OCI-M1 (cell line): ENCODE measurements at places on chromosomes 2 and 18.

DNA sequence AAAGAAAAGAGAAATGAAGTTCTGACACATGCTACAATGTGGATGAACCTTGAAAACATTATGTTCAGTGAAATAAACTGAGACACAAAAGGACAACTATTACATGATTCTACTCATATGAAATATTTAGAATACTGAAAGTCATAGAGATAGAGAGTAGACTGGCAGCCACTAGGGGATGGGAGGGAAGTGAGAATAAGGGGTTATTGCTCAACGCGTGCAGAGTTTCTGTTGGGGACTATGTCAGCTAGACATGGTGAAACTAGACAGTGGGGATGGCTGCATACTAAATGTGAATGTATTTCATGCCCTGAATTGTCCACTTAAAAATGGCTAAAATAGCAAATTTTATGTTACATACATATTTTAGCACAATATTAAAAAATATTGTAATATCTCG is 108.7 kb upstream of the ATL2 start:
- no peak for DNase-seq

- peak; percentile 50 for DNase-seq
Measured at GRCh38 chr2:61759005-61759404, 94.9 kb downstream of the FAM161A start.

DNA sequence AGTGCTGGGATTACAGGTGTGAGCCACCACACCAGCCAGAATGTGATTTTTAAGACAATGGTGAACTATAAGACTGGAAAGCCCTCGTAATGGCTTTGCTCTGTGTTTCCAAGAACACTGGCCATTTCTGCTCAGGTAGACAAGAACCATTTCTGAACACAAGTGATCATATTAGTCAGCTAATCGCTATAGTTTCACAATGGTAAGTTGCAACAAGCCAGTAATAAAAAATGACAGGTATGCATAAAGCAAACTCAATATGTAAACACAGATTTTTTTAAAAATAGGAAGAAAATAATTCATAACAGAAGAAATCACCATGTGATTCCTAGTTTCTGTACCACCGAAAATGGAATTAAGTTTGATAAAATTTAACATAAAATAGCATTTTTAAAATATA is 166.5 kb downstream of the THADA start:
- no peak for DNase-seq

GRCh38 chr18:36492604-36493329 is 195.3 kb downstream of the FHOD3 start:
- DNase-seq = no peak

DNA sequence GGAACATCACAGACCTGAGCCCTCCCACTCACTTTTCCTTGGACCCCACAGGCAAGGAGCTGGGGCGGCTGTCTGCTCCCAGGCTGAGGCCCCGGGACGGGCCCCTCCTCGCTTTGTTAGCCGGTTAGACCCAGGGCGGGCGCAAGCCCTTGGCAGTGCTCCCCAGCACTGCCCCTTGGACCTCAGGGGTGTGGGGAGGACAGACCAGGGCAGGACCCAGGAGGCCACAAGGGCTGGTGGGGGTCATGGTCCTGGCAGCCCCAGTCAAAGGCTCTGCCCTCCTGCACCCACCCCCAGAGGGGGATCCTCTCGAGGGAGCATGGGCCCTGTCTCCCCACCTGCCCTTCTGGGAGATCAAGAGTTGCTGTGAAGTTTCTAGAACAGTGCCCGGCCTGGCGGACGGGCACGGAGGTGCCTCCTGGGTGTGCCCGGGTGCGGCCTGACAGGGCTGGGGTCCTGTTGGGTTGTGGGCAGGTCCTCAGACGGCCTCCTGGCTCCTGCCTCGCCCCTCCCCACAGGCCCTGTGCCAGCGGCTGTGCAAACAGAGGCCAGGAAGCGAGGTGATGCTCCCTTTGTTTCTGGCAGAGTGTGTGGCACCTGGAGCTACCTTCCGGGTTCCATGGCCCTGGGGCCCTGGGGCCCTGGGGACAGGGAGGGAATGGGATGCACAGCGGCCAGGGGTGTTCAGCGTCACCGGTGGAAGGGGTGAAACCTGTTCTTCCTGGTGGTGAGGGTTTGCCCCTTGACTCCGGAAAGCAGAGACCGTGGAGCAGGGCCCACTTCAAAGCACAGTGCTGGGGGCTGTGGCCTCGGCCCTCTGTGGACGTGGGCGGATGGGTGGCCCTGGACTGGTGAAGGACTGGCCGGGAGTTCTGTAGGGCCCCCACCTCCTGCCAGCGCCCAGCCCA is 2.9 kb upstream of the GAL3ST2 start:
- DNase-seq = no peak

DNA sequence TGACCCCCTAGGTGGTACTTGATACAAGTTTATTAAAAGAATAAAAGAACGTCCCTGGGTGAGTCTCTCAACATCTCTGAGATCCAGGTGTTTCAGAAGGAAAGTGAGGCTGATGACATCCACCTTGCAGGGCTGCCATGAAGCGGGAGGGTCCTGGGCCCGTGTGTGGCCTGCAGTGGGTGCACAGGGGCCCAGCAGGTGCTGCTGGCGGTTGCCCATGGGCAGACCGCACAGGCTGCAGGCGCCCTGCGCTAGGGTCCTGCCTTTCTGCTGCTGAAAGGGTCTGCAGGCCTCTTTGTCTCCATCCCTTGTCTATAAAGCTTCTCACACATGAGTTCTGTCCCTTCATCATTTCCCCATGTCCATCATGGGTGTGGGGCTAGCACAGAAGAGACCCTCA is 247.0 kb downstream of the TFCP2L1 start:
- no peak for DNase-seq

GRCh38 chr2:132979339-132980093 is 309.5 kb upstream of the LYPD1 start:
- no peak for DNase-seq

DNA sequence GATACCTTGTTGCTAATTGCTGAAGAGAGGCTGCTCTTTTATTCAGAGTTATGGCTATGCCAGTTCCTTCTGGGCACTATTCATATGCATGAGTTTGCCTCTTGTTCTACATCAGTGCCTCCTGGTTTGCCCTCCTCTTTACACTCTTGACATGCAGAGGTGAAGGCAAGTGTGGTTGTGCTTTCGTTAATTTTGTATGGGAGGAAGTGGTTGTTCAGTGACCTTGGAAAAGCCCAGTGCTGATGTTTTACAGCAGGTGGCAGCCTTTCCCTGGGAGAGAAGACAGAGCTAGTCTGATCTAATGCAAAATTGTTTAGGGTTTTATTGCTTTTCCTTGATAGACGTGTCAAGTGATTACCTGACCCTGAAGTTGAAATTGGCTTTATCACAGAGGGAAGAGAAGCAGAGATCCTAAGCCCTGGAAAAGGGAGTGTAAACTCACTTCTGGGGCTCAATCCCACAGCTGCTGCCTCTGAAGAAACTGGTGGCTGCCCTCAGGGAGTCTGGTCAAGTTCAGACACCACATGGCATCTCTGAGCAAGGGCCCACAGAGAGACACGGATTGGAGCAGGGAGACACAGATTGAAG is 30.5 kb upstream of the VPS54 start:
- DNase-seq = peak; percentile 75

- no peak for DNase-seq
Measured at GRCh38 chr2:200209030-200209429, 97.5 kb upstream of the SPATS2L start.

DNA sequence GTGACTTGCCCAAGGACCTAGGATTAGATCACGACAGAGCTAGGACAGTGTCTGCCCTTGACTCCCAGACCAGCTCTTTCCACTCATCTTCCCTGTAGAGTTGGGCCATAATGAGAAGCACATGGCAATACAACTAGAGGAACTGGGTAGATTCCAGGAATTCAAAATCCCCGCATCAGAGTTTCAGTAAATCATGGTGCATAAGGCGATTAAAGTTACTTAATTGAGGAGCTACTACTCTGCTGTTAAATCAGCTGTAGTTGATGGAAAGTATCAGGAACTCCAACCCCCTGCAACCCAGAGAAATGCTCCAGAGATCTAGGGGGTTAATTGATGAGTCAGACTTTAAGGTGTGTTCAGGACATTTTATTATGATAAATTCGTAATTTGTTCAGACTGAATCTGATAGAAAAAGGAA is 5.7 kb downstream of the ANTXR1 start:
- DNase-seq = no peak

- no peak for DNase-seq
Measured at GRCh38 chr2:206160125-206160806, 571 bp downstream of the EEF1B2 start.

- DNase-seq = peak; percentile 38
Measured at GRCh38 chr2:33022989-33023727, 76.4 kb downstream of the LTBP1 start.

DNA sequence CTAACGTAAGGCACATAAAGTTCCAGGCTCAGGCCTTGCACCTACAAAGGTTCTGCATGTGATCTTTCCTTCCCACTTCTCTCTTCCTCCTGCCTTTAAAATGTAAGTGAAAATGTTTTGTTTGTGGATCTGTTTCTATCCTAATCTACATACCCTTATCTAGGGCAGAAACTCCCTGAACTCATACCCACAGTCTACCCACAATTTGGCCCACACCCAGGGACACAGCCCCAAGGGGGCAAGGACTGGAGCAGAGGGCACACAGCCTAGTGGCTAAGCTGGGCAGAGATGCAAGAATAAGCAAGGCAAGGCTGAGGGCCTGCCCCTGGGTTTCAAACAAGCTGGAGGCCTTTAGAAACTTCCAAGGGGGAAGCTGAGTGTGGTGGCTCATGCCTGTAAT is 71.0 kb downstream of the HS1BP3 start:
- DNase-seq = peak; percentile 67

- no peak for DNase-seq
Measured at GRCh38 chr2:102059151-102059550, 67.4 kb downstream of the IL1R2 start.

GRCh38 chr18:50986360-50987087 is 18.7 kb downstream of the ELAC1 start:
- no peak for DNase-seq

GRCh38 chr2:188527141-188527540 is 235.5 kb downstream of the GULP1 start:
- DNase-seq = no peak

DNA sequence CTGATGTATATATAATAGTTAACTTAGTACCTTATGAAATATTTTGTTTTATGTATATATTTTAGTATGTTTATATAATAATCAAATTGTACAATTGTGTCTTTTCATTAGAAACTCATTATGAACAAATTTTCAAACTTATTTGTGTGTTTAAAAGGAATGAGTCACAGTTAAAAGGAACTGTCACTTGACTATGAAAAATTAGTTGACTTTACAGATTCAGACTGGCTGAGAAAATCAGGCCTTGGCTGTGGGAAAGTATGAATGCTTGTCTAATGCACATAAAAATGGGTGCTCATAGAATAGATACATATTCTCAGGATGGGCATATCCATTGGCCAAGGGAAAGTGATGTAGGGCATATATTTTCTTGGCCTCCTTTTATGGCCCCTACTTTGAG is 576.8 kb downstream of the SATB2 start:
- no peak for DNase-seq

DNA sequence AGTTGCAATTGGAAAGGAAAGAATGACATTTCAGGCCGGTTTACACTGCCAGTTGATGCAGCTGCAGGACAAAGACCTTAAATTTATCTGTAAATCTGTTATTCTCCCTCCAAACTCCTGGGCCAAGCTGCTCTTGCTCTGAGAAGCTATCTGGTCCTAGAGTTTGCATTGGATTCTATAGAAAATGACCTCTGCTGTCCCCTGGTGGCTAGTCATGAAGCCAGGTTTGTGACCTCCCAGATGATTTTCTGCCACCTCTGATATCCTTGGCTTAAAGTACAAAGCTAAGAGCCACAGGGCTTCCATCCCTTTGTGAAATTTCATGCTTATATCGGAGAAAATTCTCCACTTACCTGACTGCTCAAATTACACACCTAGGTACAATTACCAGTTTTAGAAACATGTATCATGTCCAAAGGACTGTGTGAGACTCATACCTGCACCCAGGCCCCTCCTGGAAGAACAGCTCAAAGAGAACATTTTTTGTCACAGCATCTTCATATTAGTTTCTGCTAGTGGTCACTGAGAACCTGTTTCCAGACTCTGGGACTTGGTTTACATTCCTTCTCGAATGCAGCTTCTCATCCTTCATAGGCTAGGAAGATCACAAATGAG is 28.9 kb upstream of the IER3IP1 start:
- peak; percentile 68 for DNase-seq

- no peak for DNase-seq
Measured at GRCh38 chr2:134407154-134407890, 153.4 kb downstream of the MGAT5 start.

GRCh38 chr18:1438458-1438910 is 533.8 kb downstream of the ADCYAP1 start:
- DNase-seq = no peak

- peak; percentile 93 for DNase-seq
Measured at GRCh38 chr2:121974897-121975661, 219.6 kb downstream of the TSN start.

DNA sequence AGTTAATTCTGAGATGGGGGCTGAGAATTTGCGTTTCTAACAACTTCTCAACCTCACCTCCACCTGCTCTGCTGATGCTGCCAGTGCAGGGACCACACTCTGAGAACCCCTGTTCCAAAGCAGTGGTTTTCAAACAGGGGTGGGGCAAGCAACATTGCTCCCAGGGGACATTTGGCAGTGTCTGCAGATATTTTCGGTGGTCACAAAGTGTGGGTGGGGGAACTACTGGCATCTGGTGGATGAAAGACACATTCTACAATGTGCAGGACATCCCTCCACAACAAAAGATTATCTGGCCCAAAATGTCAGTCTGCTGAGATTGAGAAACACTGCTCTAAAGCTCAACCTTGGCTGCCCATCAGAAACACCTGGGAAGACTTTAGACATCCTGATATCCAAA is 188.7 kb upstream of the SATB2 start:
- no peak for DNase-seq

DNA sequence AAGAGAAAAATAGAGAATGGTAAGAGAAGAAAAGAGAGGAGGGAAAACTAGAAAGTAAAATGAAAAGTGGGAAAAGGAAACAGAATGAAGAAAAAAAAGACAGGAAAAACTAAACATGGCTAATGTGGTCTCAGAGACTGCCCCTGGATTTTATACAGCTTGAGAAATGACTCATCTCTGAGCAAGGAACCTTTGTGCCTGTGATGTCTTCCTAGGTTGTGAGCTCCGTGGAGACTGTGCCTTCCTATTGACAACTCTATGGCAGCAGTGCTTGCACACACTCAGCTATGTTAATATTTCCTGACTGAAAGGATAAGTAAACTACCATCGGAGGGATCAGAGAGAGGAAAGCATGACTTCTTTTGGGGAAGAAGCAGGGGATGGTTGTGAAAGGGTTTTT is 203.8 kb downstream of the RDH14 start:
- DNase-seq = no peak

DNA sequence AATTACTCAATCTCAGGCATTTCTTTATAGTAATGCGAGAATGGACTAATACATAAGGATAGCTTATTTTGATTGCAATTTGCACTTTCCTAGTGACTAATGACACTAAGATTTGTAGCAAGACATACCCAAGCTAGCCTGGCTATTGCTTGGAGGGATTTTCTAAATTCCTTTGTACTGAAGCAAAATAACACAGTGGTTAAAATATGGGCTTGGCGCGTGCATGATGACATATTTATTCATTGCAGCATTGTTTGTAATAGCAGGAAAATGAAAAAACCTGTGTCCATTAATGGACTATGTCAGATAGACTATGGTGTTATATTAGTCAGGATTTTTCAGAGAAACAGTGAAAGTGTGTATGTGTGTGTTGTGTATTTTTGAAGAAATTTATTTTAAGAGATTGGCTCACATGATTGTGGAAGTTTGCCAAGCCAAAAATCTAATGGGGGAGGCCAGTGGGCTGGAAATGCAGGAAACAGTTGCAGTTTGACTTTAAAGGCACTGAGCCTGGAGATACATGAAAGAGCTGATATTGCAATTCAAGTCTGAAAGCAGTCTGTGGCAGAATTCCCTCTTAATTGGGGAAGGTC is 16.7 kb upstream of the LAPTM4A start:
- DNase-seq = no peak

- no peak for DNase-seq
Measured at GRCh38 chr18:76454418-76454817, 40.6 kb downstream of the ZNF516 start.
